ENCODE measurements at places on chromosomes 5 and 9. TPM values are rescaled to one million over a fixed set of nuclear protein-coding genes. Genes with fewer than 3 reads are reported as not detected.

DNA sequence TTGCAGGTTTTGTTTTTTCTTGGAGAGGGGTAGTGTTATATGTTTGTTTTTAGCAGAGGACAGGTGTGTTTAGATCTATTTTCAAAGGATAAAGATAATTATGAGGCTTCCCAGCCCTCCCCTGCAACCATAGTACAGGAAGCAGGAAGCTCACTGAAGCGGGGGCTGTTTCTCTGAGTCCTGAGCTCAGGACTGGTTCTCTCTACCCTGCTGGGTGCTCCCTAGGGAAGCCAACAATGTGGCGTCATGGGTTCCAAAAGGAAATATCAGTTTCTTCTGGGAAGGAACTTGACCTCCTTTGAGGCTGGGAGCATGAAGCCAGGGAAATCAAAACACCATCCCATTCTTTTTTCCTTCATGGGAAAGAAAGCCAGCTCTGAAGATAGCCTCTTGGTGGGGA is 62.2 kb downstream of the RAD23B start:
- no peaks in the 10 kb centered on the region for H3K36me3 ChIP-seq
- H3K27me3 ChIP-seq: no peaks in the 10 kb centered on the region
- DNase-seq: no peak

ARL14EPL gene
- not detected for total RNA-seq

- H3K27me3 ChIP-seq: peaks cover 9% of the 10 kb centered on the region
- no peak for DNase-seq
- no peaks in the 10 kb centered on the region for H3K36me3 ChIP-seq
- H3K4me1 ChIP-seq: no peaks in the 10 kb centered on the region
Measured at GRCh38 chr9:33695299-33695698, 100.1 kb upstream of the PRSS3 start.

DNA sequence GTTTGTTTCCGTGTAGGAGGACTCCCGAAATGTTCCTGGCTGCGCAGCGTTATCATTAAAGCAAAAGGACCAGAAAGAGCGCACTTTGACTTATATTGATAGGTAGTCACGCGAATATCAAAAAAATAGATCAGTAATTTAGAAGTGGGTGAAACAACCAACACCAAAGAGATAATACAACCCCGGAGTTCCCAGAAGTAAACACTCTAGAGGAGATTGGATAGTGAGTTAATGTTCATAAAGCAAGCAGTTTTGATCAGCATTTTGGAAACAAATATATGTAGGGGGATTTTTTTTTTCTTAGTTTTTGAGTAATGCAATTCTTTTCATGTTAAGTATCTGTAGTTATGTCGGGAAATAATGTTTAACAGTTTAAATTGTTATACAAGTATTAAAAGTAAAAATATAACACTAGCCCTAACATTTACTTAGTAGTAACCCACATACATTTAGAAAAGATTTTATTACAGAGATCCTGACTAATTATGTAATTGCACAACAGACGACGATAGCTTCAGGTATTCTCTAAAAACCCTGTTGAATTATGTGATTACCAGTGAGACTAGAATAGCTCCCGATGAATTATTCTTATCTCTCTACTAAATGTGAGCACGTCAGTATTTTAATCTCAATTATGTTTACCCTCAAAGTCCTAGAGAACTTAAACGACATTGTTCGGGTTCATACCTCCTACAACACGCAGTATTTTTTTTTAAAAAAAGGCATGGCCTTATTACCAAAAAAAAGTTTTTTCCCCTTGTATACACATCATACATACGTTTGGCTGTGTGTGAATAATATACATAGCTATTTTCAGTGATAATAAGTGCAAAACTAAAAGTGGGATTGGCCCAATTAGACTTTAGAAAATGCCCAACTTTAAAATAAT is 9.4 kb upstream of the NFIB start:
- H3K4me1 ChIP-seq: peaks cover 3% of the 10 kb centered on the region
- no peak for DNase-seq
- H3K27ac ChIP-seq: no peak overlapping the region
- no peaks in the 10 kb centered on the region for H3K36me3 ChIP-seq
- no peaks in the 10 kb centered on the region for H3K27me3 ChIP-seq

DNA sequence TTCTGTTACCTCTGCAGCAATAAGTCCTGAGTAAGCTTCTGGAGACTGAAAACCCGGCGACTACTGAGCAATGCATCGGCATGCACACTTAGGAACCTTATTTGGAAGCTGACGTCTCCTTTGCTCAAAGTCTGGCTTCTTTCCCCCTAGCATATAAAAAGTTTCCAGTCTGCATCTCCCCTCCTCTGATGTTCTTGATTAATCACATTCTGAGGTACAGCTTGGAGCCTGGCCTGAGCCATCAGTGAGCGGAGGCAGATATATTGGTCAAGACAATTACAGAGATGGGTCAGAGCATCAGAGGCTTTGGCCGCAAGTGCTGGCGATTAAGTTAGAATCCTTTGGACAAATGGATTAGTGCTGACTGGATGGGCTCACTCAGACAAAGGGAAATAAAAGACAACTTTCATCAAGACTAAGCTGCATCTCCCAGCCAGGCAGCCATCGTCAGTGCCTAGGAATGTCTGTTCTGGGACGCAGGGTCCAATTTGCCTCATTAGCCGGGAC is 140.7 kb downstream of the MTX3 start:
- no peak for DNase-seq
- no peak overlapping the region for H3K27ac ChIP-seq
- no peaks in the 10 kb centered on the region for H3K27me3 ChIP-seq
- no peaks in the 10 kb centered on the region for H3K36me3 ChIP-seq
- H3K4me1 ChIP-seq: no peaks in the 10 kb centered on the region
- H3K4me3 ChIP-seq: no peak overlapping the region

ADAMTS16 gene
- not detected for total RNA-seq

GRCh38 chr5:42015254-42015653 is 90.2 kb downstream of the FBXO4 start:
- no peak overlapping the region for H3K27ac ChIP-seq
- no peak overlapping the region for H3K4me3 ChIP-seq
- DNase-seq: no peak
- no peaks in the 10 kb centered on the region for H3K36me3 ChIP-seq
- no peaks in the 10 kb centered on the region for H3K27me3 ChIP-seq
- H3K4me1 ChIP-seq: no peaks in the 10 kb centered on the region

DNA sequence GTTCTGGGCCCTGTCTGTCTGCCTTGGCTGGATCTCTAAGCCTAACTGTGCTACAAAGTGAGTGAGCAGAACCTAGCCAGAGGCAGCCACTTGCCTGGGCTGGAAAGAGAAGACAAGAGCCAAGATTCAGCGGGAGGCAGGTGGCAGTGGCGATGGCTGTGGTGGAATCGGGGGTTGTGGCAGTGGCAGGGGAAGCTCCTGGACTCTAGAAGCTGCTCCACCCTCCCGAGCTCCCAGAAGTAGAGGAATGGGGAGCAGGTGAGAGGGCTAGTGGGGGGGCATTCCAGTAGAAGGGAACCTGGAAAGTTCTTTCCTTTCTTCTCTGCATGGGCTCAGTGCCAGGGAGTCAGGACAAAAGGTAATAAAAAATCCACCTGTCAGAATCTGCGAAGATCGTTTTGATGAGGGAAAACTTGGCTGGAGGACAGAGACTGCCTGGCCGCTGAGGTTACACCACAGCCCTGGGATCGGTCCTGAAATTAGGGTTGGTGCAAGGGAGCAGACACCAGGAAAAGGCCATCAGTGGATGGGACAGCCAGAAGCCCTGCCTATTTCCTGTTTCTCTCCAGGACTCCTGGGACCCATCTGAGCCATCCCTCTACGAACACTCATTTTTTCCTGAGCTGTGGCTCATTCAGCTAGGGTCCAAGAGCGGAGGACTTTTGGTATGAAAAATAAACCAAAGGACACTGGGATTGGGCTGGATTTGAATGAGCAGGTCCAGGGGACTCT is 1.6 kb downstream of the CRAT start:
- H3K36me3 ChIP-seq: no peaks in the 10 kb centered on the region
- no peak for DNase-seq
- no peak overlapping the region for H3K4me3 ChIP-seq

SHOC1 gene
- not detected for total RNA-seq

FOXD4L5 gene
- total RNA-seq: 0.79 TPM

DNA sequence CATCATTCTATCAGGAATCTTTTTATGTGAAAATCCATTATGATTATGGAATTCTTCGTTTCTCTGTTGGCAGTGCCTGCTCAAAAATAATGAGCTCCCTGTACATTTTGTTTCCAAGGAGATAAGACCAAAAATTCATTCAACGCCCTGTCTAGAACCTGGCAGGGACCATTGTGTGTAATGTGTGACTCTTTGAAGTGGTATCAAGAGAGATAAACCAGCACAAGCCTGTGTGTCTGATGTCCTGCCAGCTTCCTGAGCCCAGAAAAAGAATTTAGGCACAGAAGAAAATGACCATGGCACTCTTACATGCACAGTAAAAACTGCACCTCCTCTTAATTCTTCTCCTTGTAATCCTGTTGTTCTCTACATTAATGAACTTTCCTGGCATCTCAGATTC is 177.4 kb downstream of the SAXO1 start:
- H3K36me3 ChIP-seq: no peaks in the 10 kb centered on the region
- H3K4me3 ChIP-seq: no peak overlapping the region
- H3K27me3 ChIP-seq: no peaks in the 10 kb centered on the region

CRHBP gene
- 0.62 TPM for total RNA-seq

DNA sequence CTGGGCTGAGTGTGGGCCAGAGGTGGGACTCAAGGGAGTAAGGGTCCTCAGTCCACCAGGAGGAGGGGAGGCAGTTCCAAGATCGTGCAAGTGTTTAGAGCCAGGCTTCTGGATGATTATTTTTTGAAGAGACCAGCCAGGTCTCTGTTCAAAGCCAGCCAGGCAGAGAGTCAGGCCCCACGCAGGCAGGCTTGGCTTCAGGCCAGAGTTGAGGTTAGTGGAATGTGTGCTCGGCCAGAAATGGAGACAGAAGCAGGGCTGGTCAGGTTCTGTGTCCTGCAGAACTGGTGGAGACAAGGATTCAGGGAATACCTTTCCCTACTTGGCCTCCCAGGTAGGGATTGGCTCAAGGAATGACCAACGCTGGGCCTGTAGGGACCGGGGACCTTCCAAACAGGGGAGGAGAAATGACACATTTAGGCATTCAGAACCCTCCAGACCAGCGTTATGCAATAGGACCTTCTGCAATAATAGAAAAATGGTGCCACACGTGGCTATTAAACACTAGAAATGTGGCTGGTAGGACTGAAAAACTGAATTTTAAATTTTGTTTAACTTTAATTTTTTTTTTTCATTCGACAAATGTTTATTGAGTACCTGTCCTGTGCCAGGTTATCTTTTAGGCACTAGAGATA is 106.2 kb downstream of the CMYA5 start:
- no peak overlapping the region for H3K4me3 ChIP-seq
- no peaks in the 10 kb centered on the region for H3K36me3 ChIP-seq
- H3K27me3 ChIP-seq: no peaks in the 10 kb centered on the region
- H3K4me1 ChIP-seq: peaks cover 2% of the 10 kb centered on the region
- DNase-seq: no peak
- H3K27ac ChIP-seq: no peak overlapping the region

MAML1 gene
- 50.6 TPM for total RNA-seq

DNA sequence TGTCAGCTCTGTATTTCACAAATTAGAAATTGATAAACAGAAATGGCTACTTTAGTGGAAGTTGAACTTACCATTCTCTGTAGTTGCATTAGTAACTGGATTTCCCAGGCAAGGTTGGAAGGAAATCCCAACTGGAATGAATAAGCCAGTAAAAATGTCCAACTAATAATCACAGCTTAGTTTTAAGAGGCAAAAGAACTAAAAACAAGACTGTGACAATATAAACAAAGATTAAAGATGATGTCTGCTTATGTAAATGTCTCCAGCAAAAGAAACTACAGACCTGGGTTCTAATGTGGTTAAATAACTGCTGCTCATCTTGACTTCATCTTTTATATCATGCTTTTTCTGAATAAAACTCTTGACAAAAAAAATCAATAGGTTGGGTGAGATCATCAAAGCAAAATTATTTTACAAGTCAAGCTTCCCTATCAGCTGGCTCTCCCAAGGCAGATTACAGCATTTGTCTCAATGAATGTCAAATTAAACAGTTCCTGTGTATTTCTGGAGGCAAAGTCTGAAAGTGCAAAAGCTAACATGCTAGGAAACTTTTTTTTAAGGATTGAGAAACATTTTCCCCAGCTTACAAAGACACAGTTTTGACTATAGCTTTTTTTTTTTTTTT is 62.3 kb upstream of the HMHB1 start:
- no peak overlapping the region for H3K27ac ChIP-seq
- H3K4me1 ChIP-seq: no peaks in the 10 kb centered on the region
- no peaks in the 10 kb centered on the region for H3K27me3 ChIP-seq
- no peaks in the 10 kb centered on the region for H3K36me3 ChIP-seq
- no peak for DNase-seq
